ENCODE measurements at places on chromosomes 2 and 18.

DNA sequence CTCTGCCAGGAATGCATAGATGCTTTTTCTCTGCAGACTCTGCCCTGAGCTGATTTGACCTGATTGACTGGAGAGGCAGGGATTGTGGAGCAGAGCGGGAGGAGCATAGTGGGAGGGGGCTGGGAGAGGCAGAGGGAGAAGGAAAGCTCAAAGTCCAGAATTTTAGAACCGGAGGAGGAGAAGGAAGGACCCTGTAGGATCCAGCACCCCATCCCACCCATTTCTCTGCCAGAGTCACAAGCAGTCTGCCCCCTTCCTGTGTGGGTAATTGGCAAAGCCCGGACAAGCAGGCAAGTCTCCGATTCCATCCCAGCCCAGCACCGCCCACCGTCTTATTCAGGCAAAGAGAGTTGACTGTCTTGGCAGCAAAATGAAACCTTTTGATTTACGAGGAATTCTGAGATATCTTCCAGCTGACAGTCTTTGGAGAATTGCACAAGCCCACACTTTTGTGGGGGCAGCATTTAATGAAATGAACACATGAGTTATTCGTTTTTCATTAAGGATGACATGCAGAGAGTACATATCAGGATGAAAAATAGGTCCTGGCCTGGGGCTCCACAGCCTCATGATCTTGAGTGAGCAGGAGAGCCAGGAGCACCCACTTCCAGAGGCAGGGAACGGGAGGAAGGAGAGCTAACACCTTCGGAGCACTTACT is 103.1 kb downstream of the MCFD2 start:
- DNase-seq, result no peak

- DNase-seq, result peak; percentile 4
Observed at GRCh38 chr2:232292395-232293154, 86.0 kb upstream of the ALPP start.

GRCh38 chr2:26203906-26204305 is 31.0 kb downstream of the GAREM2 start:
- DNase-seq, result no peak

DNA sequence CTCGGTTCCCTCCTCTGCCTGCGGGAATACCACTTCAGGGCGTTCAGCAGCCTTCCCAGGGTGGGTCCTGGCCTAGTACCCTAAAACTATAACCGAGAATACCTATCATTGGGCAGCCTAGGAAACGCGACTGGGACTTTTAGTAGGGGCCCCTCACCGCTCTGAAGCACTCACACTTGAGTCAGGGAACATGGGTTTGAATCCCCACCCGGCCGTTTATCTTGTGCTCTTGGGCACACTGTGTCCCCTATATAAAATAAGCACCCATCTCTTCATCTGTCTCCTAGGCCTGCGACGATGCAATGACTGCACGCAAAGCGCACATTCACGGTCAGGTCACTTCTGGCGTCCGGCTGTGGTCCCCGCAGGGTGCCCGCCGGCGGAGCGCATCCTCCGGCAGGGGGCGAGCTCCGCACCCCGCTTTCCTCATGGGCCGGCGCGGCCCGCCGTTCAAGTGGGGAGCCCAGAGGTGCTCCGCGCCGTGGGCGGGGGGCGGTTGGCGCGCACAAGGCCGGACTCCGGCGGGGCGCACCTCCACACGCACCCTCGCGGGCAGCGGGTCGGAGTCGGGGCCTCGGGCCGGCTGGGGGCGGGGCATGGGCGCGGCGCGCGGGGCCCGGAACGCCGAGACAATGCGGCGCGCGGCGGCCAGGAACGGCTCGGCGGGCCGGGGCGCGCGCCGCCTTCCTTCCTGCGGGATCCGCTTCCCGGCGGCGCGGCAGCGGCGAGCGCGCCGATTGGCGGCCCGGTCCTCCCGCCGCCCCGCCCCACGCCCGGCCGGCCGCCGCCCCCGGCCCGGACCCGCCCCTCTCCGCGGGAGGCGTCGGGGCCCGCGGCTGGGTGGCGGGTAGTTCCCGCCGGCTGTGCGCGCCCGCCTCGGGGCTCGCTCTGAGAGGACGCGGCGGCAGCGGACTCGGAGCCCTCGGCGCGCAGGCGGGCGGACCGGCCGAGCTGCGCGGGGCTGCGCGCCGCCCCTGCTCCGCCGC is at the start of gene ASAP2:
Gene ASAP2, plus strand, starts transcription at position 850 of the 986 bp plus-strand sequence. CDS start 293 bp downstream, outside the sequence.
- no peak for DNase-seq

DNA sequence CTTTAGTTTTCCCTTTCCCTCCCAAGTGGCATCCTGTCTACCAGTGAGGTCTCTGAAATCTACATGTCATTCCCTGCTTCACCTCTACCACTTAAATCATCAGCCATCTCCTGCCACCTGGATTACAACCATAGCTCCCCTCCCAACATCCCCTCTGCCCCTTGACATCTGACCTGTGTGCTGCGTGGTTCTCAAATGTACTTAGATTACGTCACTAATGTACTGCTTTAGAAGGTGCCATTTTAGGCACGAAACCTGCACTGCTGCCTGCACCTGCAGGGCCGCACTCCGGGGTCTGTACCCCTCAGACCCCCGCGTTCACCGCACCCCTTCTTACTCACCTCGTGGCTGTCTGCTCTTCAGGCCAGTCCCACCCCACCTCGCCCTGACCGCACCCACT is 395.1 kb upstream of the MYT1L start:
- DNase-seq, result no peak

GRCh38 chr2:137435162-137435561 is 529.1 kb upstream of the HNMT start:
- DNase-seq, result no peak

- DNase-seq, result no peak
Observed at GRCh38 chr18:55069497-55069896, 110.2 kb upstream of the CCDC68 start.

DNA sequence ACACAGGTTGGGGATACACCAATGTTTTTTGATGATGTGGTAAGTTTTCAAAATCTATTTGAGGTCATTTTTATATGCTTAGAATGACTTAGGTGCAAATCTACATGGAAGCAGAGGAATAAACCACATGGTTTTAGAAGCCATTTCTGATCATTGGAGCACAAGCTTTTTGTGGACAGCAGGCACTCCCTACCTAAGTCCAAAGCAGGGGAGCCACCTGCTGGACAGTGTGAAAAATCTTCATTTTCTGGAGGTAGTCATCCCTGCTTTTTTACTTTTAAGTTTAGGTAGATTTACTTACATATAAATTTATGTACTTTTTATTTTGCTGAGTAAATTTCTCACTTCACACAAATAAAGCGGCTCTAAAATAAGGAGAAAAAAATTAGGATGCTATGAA is 323.2 kb downstream of the PLCL1 start:
- no peak for DNase-seq

GRCh38 chr2:219109471-219109870 is 48.8 kb upstream of the IHH start:
- DNase-seq, result no peak

All from activated T-helper 1 cell treated with anti-CD3 and anti-CD28 coated beads, Interleukin-2, amount 50 U/mL, for 16 hours (primary cell).